ENCODE measurements at places on chromosomes 4 and X.

- DNase-seq: no peak
These were observed 239.5 kb downstream of the FBXW7 start for GRCh38 chr4:152296386-152296785.

DNA sequence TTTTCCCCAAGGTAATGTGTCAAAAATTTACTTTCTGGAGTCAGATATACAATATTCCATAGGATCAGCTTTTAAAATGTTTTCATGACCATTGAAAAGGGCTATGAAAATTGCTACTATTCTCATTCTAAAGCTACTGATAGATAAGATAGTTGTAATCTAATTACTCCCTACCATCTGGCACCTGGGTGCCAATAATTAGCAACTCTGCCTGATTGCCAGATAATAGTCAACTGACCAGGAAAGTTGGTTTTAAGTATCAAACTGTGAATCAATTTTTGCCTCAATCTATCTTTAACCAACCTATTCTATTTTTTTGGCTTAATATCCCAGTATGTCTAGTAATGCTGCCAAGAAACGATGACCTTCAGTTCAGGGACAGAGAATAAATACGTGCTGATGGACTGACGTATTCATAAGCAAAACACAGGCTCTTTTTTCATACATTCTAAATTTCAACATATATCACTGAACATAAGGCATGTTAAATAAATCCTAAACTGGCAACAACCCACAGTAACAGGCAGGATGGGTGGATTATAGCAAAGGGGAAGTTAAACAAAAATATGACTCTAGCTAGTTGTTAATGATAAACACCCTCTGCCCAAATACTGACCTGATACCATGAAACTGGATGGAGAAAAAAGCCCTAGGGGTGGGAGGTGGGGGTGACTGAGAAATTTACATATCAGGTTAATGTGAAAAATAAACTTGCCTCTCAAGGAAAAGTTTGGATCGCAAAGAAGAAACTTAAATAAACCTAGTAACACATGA lies 18.2 kb downstream of the SH3RF1 start:
- no peak for DNase-seq

GRCh38 chr4:73272816-73273215 lies 14.2 kb upstream of the ANKRD17 start:
- no peak for DNase-seq

GRCh38 chr4:23932901-23933308 lies 43.1 kb upstream of the PPARGC1A start:
- no peak for DNase-seq

- no peak for DNase-seq
These were observed 34.8 kb downstream of the EGF start for GRCh38 chr4:109947457-109947856.

DNA sequence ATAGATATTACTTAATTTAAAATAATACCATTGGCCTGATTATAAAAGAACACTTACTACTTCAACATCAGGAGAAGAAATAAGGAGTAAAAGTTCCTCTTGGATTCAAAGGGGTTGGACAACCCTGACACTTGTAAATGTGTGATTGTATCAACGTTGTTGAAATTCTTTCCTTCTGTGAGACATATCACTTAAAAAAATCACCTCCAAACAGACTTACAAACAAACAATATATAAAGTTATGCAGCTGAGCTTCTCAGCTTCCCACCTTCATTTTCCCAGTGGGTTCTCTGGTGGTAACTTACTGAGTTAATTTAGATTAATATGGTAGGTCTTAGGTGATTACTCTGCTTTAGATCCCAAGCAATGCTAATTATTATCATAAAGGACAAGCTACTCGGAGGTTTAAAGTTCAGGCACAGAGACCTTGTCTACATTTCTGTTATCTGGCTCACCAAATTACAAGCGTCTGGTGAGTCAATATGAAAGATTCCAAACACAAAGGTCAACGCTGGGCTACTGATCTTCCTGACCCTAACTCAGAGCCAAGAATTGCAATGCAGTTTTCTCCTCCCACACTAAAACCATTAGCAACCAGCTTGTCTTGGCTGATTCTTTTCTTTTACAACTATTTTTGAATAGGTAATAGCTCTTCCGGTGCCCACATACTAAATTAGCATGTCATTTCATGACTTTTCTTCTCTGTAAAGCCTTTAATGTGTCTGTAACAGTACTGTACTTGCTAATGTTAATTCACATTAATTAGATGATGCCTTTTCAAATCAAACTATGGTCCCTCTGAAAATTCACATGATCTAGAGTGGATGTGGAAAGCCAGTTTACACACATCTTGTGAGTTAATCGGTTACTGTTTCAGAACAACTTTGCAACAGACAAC lies 157.6 kb downstream of the RASL11B start:
- DNase-seq: no peak

DNA sequence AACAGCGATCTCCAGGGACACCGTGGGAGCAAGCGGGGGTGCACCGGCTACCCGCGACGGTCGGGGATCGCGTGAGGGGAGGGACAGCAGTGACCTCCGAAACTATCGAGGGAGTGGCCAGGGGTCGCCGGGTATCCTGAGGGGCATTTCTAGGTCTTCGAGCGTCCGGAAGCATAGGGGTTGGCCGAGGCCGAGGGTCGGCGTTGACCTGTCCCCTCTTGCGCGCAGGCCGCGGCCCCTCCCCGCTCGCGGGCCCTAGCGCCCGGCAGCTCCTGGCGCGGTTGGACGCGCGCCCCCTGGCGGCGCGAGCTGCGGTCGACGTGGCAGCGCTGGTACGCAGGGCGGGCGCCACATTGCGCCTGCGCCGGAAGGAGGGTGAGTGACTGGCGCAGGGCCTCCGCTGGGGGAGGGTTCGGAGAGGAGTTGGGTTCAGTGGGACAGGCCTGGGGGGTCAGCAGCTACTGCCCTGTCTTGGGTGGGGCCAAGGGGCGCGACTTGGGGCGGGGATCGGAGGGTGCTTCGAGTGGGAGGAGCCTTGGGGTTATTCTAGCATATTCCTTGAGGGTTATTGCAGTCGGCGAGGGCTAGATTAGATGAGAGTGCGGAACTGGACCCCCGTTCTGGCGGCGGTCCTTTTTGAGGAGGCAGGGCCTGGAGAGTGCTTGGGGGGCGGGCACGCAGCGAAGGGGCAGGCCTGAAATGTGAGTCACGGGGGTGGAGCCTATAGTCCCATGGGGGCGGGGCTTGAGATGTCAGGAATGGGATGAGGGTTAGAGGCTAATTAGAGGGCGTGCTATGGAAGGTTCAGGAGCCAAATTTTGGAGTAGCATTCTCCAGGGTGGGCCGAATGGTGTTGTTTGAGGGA lies 1.2 kb downstream of the MAGIX start:
- DNase-seq: peak; percentile 46

GRCh38 chrX:123322536-123322935 lies 138.5 kb downstream of the GRIA3 start:
- DNase-seq: no peak

DNA sequence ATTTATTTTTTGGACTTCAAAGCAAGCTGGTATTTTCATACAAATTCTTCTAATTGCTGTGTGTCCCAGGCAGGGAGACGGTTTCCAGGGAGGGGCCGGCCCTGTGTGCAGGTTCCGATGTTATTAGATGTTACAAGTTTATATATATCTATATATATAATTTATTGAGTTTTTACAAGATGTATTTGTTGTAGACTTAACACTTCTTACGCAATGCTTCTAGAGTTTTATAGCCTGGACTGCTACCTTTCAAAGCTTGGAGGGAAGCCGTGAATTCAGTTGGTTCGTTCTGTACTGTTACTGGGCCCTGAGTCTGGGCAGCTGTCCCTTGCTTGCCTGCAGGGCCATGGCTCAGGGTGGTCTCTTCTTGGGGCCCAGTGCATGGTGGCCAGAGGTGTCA lies 15.3 kb downstream of the FGFR3 start:
- DNase-seq: no peak

DNA sequence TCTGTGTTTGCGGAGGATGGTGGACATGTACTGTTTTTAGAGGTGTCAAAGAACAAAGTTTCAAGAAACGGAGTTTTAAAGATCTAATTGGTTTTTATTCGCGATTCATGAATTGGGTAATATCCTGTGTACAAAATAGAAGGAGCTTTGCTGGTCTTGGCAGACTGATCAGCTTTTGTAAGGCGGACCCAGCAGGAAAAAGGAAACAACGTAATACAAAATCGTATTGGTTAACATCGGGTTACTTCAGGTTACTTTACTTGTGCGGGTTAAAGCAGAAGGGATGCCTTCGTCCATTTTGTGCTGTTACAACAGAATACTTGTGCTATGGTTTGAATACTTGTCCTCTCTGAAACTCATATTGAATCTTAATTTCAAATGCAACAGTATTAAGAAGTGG lies 11.4 kb upstream of the NYX start:
- peak; percentile 59 for DNase-seq

DNA sequence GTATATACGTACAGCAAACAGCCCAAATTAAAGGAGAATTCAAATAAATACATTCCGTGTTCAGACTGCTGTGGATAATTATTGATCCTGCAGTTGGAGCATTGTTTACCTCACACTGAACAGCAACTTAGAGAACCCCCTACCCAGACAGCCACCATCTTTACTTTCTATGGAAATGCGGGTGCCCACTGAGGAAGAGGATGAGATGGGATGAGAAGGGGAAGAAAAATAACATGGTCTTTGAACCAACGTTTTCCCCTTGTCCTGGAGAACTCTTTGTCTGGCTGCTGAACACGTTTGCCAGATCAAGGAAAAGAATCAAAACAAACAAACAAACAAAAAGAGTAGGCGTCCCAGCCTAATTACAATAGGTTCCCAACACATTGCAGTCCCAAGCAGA lies 1.5 kb downstream of the TSPAN5 start:
- DNase-seq: no peak

GRCh38 chr4:14771094-14771493 lies 231.2 kb upstream of the CPEB2 start:
- no peak for DNase-seq

- no peak for DNase-seq
These were observed 8.1 kb upstream of the FABP2 start for GRCh38 chr4:119329835-119330620.

DNA sequence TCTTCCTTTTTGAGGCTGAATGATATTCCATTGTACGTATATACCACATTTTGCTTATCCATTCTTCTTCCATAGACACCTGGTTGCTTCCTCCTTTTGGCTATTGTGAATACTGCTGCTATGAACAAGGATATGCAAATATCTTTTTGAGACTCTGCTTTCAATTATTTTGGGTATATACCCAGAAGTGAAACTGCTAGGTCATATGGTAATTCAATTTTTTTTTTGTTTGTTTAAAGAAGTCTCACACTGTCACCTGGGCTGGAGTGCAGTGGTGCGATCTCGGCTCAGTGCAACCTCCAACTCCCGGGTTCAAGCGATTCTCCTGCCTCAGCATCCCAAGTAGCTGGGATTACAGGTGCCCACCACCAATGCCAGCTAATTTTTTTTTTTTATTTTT lies 75.3 kb downstream of the METTL14 start:
- DNase-seq: no peak

- no peak for DNase-seq
These were observed 101.7 kb upstream of the MBNL3 start for GRCh38 chrX:132590350-132591026.

- no peak for DNase-seq
These were observed 50.8 kb downstream of the TMEM165 start for GRCh38 chr4:55446578-55446922.

GRCh38 chr4:141731481-141731880 lies 95.1 kb downstream of the IL15 start:
- no peak for DNase-seq

DNA sequence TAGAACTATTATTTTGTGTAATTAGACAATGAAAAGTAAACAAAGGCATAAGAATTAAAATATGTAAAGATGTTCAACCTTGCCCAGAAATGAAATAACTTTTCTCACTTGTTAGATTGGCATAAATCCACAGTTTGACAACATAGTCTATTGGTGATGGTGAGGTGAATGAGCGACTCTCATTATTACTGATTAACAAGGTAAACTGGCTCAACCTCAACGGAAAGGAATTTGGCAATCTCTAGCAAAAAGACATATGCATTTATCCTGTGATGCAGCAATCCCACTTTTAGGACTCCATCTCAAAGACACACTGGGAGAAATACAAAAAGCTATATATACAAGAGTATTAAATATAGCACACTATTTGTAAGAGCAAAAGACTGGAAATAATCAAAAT lies 22.3 kb downstream of the UBA6 start:
- no peak for DNase-seq

GRCh38 chrX:112233164-112233563 lies 150.6 kb upstream of the TRPC5 start:
- no peak for DNase-seq

DNA sequence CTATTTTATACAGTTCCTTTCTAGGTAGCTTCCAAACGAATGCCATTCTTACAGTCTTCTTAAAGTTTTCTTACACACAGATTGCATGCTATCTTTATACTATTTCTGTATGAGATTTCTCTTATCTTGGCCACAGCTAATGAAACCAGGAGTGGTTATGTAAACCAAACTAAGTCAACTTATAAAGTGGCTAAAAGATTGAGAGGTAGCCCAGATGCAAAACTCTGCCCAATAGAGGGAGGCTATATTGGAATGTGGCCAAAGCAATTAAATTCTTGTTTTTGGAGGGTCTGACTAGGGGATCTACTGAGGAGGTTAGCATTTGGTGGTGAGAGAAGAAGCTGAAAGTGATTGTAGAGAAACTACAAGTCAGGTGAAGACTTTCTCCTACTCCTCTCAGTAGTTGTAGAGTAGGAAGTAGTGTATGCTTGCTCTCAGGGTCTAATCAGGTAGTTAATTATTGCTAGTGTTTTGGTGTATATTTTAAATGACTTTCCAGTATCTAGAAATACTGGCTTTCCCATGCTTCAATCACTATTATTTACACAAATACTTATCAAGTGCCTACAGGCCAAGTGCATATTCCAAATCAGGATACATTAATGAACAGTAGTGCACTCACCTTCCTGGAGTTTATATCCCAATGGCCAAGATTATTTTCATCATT lies 104.2 kb upstream of the HPGD start:
- no peak for DNase-seq

GRCh38 chr4:52982255-52982945 lies 120.3 kb downstream of the RASL11B start:
- DNase-seq: peak; percentile 3

DNA sequence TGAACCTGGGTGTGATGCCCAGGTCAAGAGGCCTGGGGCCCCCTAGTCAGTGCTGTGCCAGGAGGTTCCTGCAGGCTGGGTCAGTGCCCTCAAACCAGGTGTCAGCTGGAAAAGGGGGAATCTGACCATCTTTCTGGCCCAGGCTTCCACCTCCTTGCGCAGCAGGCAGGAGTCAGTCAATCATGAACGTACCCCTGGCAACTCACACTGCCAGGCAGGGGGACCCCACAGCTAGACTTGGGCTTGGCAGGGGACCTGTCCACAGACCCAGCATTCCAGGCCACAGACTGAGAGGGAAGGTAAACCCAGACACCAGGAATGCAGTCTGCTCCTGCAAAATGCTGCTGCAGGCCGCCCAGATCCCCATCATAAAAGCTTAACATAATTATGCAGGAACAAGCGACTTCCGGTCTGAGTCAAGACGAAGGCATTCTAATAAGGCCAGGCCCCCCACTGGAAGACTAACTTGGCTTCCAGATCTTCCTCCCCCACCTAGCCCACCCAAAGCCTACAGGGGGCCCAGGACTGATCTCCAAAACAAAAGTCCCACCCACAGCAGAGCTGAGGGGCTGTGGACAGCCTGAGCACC lies 156.3 kb downstream of the BCOR start:
- peak; percentile 95 for DNase-seq

GRCh38 chrX:68332201-68332731 lies 101.0 kb downstream of the OPHN1 start:
- no peak for DNase-seq

- DNase-seq: no peak
These were observed 26.7 kb upstream of the SORBS2 start for GRCh38 chr4:185838514-185839193.

- DNase-seq: peak; percentile 4
These were observed 215.0 kb upstream of the GIMD1 start for GRCh38 chr4:106583567-106583966.

GRCh38 chrX:78658845-78659744 lies at the start of gene RTL3:
TSS of gene RTL3 (minus strand) at chrX:78659328. CDS start at chrX:78658420, 908 bp downstream.
- no peak for DNase-seq
